ENCODE measurements at places on chromosomes 6 and 20.

DNA sequence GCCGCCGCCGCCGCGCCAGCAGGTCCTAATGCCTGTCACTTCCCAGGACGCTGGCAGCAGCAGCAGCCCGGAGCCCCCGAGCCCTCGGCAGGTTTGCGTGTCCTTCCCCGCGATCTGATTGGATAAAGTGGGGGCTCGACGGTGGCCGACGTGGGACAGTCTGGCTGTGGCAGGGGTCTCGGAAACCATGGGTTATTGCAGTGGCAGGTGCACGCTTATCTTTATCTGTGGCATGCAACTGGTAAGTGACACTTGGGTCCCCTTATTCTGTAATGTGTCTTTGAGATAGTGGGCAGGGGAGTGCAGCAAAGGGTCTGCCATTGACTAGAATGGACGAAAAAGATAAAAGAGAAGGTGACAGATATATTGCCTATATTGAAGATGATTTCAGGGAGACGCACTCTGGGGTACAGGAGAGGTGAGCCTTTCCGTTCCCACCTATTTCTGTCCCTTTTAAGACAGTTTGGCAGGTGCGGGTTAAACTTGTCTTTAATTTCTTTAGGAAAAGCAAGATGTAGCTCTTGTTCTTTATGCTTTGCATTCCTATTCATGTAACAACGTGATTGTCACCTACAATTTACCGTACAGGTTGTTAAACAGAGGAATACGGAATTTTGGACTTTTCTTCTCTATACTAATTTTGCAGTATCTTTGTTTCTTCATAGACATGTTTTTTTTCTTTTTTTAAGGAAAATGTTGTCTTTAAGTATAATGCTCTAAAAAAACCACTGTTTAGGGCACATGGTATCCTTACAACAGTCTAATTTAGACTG, 535 bp downstream of the NKAIN2 start:
- peak; percentile 6 for DNase-seq

GRCh38 chr6:108080010-108080780, 5.7 kb upstream of the OSTM1 start:
- peak; percentile 40 for DNase-seq

DNA sequence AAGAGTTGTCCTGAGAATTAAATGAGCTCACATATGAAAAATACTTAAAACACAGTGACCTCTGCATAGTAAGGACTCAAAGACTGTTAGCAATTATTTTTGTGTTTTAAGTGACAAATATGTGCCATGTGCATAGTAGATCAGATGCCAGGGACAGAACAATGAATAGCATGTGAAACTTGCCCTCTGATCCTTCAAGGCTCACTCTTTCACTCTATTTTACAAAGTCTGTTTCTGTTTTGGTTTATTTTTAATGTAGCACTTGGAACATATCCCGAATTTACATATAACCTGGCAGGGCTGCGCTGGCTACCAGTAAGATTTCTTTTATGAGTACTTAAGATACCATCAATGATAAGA, 135.5 kb upstream of the TNFAIP3 start:
- DNase-seq, result no peak

DNA sequence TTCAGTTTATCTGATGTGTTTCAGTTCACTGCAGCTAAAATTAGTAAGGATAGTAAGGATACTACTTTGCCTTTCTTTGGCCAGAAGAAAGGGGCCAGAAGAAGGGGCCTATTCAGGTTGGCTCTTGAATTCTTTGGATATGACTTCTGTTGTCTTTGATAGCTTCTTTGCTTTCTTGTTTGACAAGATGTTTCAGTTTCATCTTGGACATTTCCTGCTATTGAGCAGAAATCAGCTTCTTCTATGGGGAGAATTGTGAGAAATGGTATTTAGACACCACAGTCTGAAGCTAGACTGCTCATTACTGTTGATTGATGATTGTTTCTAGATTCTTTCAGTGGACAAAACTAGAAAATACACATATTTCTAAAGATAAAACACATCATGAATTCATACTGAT, 23.2 kb downstream of the L3MBTL3 start:
- DNase-seq, result no peak

DNA sequence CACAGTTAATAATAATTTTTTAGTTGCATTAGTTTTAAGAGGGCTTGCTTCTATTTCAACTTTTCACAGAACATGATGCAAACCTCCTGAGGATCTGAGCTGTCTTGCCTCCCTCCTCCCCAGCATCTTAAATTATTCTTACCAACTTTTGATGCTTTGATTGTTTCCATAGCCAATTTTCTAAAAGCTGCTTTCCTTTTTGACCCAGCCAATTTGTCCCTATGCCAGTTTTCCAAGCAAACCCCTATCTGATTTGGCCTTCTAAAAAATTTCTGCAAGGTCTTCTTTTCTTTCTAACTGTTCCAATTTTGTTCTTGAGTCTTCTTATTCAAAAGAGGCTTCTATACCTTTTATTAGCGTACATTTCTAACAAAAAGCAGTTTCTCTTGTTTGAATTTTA, 26.5 kb upstream of the SNAP25 start:
- DNase-seq, result no peak

Measured in H4 (cell line).